Left hindlimb (tissue), 1 donor: ENCODE measurements at places on chromosomes 13 and 19.

- DNase-seq: no peak
These were observed 495.5 kb downstream of the FOXO1 start for GRCh38 chr13:40170982-40171381.

- no peak for DNase-seq
These were observed 61.8 kb downstream of the MBNL2 start for GRCh38 chr13:97283888-97284287.

- no peak for DNase-seq
These were observed 187.0 kb downstream of the MYO16 start for GRCh38 chr13:108816375-108816774.

- no peak for DNase-seq
These were observed 103.9 kb downstream of the DOCK9 start for GRCh38 chr13:98874029-98874397.

DNA sequence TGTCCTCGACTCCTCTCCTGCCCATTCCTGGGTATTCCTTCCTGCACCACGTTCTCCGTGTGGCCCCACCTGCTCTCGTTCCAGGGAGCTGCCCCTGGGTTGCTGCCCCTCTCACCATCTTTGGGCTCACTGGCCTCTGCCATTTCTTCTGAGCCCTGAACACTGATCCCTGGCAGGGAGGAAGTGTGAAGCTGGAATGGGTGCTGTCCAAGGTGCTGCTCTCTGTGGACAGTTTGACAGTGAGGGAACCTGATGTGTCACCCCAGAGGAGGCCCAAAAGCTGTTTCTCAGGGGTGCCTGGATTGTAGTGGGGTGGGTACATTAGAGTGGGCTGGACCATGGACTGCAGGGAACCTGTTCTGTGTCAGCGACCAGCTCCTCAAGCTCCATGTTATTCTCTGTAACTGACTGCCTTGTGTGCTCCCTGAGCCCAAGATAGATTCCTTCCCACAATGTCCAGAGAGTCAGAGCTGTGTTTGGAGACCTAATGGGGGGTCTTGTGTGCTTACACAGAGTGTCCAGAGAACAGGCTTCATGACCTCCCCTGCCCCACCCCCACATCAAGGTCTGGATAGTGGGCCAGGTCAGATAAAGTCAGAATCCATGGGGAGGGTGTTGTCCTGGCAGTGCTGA, 7.2 kb upstream of the CEACAM8 start:
- no peak for DNase-seq

- no peak for DNase-seq
These were observed 12.8 kb downstream of the POLR2E start for GRCh38 chr19:1082165-1082927.

DNA sequence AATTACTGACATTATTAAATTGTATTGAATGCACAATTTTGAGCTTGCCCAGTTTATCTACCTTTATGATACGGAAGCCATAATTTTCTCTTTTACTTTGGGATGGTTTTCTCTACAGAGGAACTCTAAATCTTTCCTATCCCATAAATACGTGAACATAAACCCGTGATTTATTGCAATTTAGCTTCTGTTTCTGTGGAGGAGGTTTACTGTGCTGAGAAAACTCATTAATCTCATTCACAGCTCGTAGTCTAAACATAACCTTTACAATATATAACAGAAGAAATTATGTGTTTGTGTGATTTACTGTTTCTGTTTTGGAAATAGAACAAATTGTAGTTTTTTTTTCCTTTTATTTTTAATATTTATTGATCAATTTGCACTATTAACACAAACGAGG, 207.1 kb upstream of the PCDH9 start:
- DNase-seq: no peak

- DNase-seq: no peak
These were observed 392.6 kb downstream of the SLITRK5 start for GRCh38 chr13:88063741-88064140.
